ENCODE measurements at places on chromosomes 2 and 18.

DNA sequence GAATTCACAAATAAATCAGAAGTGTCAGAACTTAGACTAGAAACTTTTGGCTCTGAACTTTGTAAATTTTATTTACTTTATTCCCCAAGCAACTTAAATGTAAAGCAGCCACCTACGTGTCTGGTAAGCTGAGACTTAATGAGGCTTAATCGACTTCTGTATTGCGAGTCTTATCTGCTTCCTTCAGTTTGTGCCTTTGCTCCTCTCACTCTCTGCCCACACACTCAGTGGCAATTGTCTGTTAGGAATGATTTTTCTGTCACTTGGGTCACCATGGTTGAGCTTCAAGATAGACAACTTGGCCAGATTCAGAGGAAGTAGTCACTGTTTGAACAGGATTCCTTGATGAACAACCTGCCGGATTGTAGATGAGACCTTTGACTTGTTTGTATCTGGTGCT lies 691.4 kb upstream of the FSHR start:
- no peak for DNase-seq

GRCh38 chr2:146634230-146635097 lies 1210.4 kb upstream of the ACVR2A start:
- DNase-seq, result peak; percentile 69

GRCh38 chr2:108988076-108988795 lies 784 bp downstream of the EDAR start:
- no peak for DNase-seq

DNA sequence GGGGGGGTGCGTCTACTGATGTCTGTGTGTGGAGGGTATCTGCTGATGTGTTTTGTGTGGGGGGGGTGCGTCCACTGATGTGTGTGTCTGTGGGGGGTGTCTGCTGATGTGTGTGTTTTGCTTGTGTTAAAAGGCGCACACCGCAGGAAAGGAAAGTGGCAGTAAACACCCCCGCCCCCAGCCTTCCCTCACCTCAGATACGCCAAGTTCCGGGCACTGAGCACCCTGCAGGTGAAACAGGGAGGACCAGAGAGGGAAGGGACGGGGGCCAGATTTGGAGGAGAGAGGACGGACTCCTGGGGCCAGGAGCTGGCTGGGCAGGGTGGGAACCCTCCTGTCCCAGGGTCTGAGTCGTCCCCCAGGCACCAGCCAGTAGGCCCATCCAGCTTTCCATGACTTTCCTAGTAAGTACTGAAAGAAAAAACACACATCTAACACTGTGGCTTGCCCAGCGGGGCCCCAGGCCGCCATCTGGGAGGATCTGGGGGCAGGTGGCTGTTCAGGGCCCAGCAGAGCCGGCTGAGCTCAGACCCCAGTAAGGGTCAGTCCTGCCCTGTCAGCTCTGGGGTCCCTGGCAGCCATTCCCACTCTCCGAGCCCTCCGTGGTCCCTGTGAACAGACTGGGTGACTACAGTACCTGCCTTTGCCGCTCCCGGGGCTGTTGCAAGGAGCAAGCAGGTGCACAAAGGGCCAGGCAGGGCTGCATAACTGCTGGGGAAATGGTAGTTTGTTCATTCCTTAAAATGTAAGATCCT lies 126.9 kb downstream of the NFATC1 start:
- no peak for DNase-seq

DNA sequence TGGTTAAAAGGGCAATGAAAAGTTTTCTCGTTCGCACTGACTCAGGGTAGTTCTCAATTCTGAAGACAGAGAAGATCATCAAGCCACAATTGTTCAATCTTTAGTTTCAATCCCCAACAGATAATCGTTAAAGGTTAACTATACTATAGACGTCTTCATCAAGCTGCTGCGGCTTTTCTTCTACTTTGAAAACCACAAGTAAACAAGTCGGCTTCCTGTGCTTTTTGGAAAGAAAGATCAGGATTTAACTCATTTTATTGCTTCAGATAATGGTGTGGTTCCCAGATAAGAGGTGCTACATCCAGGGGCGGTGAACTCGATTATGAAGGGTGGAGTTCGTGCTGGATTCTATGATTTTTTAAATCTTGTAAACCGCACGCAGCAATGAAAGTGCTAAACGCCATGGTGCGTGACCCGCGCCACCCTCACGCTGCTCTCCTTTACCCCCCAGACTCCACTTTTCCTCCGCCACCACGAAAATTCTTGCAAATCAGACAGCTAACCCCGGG lies 545 bp upstream of the CDCA7 start:
- DNase-seq, result no peak

DNA sequence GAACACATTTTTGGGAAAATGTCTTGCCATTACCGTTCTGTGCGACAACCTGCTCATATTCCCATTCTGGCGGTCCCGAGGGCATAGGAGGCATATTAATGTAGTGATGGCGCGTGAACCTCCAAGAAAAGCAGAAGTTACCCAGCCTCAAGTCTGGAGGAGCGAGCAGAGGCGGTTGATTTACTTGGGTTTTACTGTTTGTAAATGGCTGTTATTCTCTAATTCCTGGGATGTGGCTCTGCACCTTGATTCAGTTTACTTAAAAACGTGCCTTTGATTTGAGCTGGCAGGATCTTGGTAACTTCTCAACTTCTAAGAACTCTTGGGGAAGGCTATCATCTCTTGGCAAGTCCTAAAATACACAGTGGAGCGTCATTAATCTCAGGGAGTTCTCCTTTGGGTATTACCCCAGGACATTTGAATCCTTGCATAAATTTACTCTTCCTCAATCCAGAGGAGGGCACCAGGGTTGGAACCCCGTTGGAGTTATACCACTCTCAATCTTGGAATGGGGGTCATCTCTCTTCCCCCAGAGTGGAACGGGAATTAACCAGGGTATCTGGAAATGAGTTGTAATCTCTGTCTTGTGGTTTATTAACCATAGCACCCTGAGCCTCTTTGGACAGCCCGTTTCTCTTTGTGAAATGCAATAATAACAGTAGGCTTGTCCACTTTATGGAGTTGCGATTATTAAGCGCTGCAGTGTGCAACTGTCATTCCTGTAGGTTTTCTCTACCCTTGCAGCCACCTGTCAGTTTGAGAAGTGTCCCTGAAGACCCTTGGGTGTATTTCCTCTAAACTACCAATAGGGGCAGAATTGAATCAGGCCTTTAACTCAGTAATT lies 2.1 kb downstream of the HK2 start:
- DNase-seq, result peak; percentile 60

GRCh38 chr2:105369777-105370690 lies 28.8 kb downstream of the FHL2 start:
- DNase-seq, result peak; percentile 83

- DNase-seq, result no peak
Measured at GRCh38 chr2:27074738-27075565, 3.5 kb upstream of the EMILIN1 start.

DNA sequence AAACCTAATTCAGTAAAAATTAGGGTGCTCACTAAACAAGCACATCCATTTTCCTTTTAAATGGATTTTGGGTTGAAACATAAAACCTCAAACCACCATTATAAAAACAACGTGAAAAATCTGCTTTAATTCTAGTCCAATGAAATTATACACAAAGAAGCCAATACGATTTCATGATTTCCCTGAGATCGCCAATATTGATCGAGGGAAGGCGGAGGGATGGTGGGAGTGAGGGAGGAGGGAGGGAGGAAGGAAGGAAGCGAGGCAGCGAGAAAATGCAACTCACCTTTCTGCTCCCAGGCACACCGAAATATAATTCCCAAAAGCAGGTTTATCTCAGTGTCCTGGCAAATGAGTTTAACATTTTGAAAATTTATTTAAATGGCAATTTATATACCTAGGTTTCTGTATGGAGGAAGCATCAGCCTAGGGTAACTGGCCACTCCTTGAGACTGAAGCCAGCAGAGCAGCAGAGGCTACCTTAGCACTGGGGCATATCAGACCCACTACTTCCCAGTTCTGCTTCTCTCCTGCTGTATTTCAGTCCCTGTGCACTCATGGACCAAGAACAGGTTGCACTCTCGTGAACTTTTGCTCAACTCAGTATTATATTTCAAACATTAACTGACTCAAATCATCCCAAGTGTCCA lies 2.3 kb upstream of the ONECUT2 start:
- no peak for DNase-seq

GRCh38 chr18:61821748-61822147 lies 71.1 kb downstream of the RNF152 start:
- no peak for DNase-seq

DNA sequence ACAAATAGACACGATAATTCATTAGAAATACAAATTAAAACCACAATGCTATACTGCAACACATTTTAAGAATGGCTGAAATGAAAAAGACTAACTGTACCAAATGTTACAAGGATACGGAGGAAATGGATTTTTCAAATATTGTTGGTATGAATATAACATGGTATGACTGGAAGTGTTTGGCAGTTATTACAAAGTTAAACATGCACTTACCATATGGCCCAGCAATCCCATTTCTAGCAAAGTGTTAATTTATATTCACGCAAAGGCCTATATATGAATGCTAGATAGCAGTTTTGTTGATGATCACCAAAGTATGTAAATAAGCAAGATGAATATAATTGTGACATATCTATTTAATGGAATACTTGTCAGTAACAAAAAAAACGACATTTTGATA lies 497.8 kb upstream of the FSIP2 start:
- DNase-seq, result no peak

DNA sequence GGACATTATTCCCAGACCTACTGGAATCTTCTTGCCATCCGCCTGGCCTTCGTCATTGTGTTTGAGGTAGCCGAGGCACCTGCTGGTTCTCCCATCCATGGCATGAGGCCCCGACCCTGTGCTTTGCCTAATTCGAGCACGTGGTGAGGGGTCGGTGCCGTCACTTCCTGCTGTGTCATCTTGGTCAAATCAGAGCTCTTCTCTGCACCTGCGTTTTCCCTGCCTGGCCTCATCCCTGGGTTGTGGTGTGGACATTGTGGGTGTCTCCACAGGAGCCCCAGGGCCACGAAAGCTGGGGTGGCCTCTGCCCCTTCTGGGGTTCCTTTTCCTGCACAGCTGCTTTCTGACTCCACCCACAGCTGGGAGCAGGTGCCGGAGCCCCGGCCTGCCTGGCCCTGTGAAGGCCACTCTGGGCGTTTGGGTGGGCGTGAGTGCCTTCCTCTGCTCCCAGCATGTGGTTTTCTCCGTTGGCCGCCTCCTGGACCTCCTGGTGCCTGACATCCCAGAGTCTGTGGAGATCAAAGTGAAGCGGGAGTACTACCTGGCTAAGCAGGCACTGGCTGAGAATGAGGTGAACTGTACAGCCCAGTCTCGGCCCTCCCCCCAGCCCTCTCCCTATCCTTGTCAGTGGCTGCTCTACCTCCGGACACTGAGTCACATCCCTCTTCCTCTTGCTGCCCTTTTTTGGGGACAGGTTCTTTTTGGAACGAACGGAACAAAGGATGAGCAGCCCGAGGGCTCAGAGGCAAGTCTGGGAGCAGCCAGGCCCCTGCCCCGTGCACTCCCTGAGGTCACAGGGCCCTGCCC lies 34.9 kb downstream of the ANO7 start:
- no peak for DNase-seq

- peak; percentile 8 for DNase-seq
Measured at GRCh38 chr18:72161691-72162090, 382.5 kb downstream of the CBLN2 start.

GRCh38 chr2:231743376-231744116 lies 35.2 kb downstream of the PTMA start:
- no peak for DNase-seq

- no peak for DNase-seq
Measured at GRCh38 chr2:73707058-73707457, 30.1 kb downstream of the TPRKB start.

GRCh38 chr2:46377666-46378560 lies 80.7 kb downstream of the EPAS1 start:
- no peak for DNase-seq

GRCh38 chr2:159054985-159055384 lies 86.5 kb downstream of the TANC1 start:
- peak; percentile 30 for DNase-seq

DNA sequence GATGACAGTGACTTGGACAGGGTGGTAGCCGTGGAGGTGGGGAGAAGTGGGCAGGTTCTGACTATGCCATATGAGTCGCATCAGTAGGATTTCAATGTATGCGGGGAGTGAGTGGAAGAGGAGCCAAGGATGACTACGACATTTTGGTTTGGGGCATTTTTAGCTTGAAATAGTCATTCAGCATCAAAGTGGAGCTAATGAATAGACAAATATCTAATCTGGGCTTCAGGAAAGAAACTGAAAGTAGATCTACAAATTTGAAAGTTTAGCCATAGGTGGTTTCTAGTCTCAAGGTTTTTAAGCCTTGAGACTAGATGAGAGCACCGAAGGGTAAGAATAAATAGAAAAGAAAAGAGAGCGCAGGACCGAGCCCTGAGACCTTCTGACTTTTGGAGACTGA lies 58.3 kb downstream of the FEZ2 start:
- peak; percentile 79 for DNase-seq

DNA sequence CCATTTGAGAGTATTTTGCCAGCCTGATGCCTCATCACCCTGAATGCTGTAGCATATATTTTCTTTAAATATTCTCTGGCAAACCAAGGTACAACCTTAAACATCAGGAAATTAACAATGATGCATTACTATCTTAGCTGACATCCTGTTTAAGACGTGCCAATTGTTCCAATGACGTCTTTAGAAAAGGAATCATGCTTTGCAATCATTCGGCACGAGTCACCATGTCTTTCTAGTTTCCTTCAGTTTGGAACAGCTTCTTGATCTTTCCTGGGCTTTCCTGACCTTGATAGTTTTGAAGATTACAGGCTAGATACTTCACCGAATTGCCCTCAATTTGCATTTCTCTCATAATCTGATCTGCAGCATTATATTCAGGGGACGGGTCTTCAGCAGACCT lies 88.2 kb upstream of the GLI2 start:
- DNase-seq, result peak; percentile 94

GRCh38 chr2:236675526-236675925 lies 105.9 kb downstream of the ACKR3 start:
- DNase-seq, result peak; percentile 25

GRCh38 chr2:24972315-24972961 lies 683 bp upstream of the DNAJC27 start:
- peak; percentile 30 for DNase-seq

- no peak for DNase-seq
Measured at GRCh38 chr2:218275371-218276072, 5.2 kb downstream of the PNKD start.

DNA sequence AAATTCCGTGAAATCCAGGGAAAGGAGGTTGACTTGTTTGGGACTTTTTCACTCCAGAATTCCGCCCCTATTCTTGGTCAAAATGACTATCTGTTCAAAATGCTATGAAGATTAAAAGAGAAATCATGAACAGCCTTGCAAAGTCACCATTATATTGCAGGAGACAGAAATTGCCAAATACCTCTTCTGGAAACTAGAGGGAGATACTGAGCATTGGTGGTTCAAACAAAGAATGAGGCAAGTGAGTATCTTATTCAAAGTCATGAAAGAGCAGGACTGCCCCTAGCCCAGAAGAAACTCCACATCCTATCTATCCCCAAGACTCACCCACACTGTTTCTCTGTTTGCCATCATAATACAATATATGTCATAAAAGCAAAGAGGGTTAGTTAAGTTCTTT lies 862.3 kb upstream of the POU3F3 start:
- DNase-seq, result no peak

DNA sequence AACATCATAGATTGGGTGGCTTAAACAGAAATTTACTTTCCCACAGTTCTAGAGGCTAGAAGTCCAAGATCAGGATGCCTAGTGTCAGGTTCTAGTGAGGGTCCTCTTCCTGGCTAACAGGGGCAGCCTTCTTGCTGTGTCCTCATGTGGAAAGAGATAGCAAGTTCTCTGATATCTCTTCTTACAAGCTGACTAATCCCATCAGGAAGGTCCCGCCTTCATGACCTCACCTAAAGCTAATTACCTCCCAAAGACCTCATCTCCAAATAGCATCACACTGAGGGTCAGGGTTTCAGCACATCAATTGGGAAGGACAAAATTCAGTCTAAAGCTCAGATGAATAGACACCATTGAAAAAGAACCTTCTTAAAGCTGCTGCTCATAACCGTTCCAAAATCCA lies 22.9 kb downstream of the ACVR1 start:
- DNase-seq, result no peak

Measured in fibroblast of skin of back (primary cell).